ENCODE measurements at places on chromosomes 12 and 14. TPM values are rescaled to one million over a fixed set of nuclear protein-coding genes. Genes with fewer than 3 reads are reported as not detected.
A peak's percentile ranks its signal among the peaks of the same experiment; 100 is the strongest.

DNA sequence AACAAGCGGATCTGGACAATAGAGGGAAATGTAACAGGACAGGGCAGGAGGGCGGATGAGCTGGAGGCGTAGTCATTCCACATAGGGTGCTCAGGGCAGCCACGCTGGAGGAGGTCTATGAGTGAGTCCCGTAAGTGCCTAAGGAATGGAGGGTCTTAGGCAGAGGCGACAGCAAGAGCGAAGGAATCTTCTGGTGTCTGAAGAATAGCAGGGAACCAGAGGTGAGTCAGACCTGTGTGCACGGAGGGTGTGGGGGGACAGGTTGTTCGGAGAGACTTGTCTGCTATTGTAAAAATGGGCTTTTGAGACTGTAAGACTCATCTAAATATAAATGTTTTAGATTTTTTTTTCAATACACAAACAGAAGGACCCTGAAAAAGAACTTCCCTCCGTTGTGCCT lies 70.6 kb downstream of the SETD3 start:
- DNase-seq, result no peak

GRCh38 chr12:107107381-107107780 lies 14.0 kb upstream of the CRY1 start:
- DNase-seq, result no peak

SCNN1A gene
- 0.32 TPM for total RNA-seq

DNA sequence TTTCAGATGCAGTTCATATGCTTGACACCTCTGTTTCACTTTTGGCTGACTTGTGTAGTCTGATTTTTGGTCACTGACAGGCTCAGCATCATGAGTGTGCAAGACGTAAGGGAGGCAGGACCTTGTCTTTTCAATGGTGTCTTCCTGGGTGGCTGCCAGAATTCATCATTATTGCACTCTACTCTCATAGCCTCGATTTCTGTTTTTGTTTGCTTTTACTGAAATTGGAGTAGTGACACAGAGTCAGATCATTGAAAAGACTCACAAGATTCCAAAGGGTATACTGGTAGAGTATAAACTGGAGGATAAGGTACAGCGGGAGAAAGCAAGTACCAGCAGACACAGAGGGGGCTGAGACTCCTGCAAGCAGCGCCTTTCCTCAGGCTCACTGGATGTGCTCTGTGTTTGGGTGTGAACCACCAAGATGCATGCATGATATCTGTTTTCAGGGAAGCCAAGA lies 126.3 kb upstream of the FGD4 start:
- peak; percentile 27 for DNase-seq

GRCh38 chr14:79284621-79285020 lies 926.7 kb downstream of the DIO2 start:
- no peak for DNase-seq
